ENCODE measurements at places on chromosomes 7 and 10. TPM values are rescaled to one million over a fixed set of nuclear protein-coding genes. Genes with fewer than 3 reads are reported as not detected.

The AHR gene
- 32.1 TPM for total RNA-seq

The TYW1 gene
- total RNA-seq = 16.6 TPM

The COX19 gene
- total RNA-seq = 18.0 TPM

The ASB15 gene
- total RNA-seq = not detected

The LLCFC1 gene
- total RNA-seq = not detected

The CAV2 gene
- total RNA-seq = not detected

The SDK1 gene
- 0.25 TPM for total RNA-seq

The CD36 gene
- not detected for total RNA-seq

The CEP55 gene
- 44.6 TPM for total RNA-seq

The EBLN1 gene
- total RNA-seq = not detected

The GRID2IP gene
- 0.18 TPM for total RNA-seq

The NODAL gene
- total RNA-seq = not detected

The HOXA6 gene
- total RNA-seq = not detected

The STK32C gene
- 31.4 TPM for total RNA-seq

The LEP gene
- not detected for total RNA-seq

The MICALL2 gene
- 4.2 TPM for total RNA-seq

The NPTX2 gene
- total RNA-seq = 0.18 TPM

The FUOM gene
- total RNA-seq = 33.7 TPM
